Stromal cell of bone marrow (primary cell): ENCODE measurements at places on chromosomes 7 and 10.

- DNase-seq: no peak
Observed at GRCh38 chr10:128708182-128708581, 582.0 kb upstream of the MKI67 start.

DNA sequence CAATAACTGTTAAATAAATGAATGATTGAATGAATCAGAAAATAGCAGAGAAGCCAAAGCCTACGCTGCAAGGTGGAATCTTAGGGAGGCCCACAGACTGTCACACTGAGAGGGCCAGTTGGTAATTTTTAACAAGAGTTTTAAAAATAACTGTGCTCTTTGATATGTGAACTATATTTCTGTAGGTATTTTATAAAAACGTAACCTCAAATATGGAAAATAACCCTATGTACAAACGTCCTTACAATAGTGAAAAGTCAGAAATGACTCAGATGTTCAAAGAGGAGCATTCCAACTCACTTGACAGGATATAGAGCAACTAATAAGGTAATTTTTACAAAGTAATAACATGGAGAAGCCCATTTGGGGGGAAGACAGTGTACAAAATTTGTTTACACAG, 18.9 kb upstream of the TMEM273 start:
- no peak for DNase-seq

DNA sequence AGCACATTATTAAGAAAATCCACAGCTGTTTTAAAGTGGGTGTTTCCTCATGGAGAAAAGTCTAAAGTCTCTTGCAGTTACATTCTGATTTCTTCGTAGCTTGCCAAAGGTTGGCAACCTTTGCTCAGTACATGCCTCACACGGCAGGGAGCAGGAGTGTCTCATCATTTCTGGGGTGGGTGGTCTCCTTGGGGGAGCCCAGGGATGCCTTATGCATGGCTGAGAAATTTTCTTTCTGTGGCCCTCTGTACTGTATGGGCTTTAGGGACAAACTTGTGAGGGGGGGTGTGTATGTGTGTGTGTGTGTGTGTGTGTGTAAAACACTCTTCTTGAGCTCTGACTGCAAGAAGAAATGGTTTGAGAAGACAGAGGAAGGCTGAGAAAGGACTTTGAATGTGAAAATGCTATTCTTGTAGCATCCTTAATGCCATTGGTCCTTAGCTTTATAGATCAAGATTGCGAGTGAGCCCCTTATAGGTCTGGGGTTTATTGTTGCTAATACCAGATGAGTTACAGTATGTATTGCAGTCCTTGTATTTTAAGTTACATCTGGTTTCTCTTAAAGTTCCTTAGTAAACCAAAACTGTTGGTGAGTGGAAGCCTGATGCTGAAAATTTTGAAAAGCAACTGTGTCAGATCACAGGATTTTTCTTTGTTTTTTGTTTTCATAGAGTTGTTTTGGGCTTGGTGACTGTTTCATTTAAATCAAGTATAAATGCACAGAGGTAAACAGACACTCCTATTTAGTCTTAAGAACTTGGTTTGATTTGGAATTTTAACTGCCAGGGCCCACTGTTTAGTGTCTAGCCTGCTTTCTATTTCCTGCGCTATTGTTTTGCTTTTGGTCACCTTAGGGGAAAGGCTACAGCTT, 242.0 kb downstream of the BICC1 start:
- no peak for DNase-seq

- DNase-seq: no peak
Observed at GRCh38 chr7:158000160-158000559, 587.5 kb downstream of the PTPRN2 start.

DNA sequence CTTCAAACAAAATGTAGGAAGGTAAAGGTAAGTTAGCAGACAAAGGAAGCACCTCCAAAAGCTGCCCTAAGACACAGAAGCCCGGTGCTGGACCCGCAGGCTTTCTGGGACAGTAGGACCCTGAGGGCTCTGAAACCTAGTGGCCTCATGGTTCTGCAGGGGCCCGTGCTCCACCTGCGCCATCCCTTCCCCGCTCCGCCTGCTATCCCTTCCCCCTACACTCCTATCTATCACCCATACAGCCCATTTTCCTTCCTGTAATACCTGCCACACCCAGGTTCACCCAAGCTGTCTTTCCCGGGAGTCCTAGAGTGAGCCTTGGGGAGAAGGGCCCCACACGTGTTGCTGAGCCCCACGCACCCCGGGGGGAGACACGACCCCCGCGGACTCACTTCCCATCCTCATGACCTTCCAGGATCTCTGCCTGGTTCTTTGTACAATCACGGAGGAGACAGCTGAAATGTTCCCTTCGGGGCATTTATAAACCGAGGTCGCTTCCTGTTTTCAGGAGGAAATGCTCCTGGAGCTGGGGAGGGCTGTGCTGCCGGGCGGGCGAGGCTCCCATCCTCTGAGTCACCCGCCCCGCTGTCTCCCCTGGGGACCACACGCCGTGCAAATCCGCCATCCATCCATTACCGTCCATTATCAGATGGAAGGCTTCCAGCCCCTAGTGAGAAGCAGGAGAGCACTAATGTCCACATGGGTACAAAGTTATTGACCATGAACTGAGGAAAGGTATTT, 251.7 kb upstream of the PITRM1 start:
- DNase-seq: no peak

DNA sequence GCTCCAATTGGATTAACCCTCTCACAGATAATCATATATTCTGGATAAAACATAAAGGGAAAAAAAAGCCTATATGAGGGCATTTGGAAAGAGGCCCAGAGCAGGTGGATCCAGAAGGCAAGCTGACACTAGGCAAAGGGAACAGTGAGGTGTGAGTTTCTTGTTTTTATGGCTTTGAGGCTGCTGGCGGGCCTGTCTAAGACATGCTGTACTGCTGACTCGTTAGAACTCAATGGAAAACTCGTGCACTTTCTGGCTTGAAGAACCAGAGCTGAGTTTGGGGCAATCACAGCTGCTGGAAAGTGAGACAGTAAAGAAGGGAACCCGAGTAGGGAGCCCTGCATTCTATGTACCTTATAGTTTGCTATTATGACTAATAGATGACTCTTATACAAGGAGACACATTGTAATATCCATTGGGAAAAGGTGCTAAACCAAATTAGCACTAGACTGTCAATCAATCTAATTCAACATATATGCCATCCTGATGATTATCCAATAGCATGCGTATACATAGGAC, 637.1 kb downstream of the GATA3 start:
- DNase-seq: no peak

GRCh38 chr7:90858546-90858945, 262.4 kb downstream of the CDK14 start:
- DNase-seq: no peak

GRCh38 chr10:121405096-121405495, 193.1 kb downstream of the FGFR2 start:
- DNase-seq: no peak

GRCh38 chr10:122342293-122343134, 32.0 kb upstream of the PLEKHA1 start:
- DNase-seq: peak; percentile 43

DNA sequence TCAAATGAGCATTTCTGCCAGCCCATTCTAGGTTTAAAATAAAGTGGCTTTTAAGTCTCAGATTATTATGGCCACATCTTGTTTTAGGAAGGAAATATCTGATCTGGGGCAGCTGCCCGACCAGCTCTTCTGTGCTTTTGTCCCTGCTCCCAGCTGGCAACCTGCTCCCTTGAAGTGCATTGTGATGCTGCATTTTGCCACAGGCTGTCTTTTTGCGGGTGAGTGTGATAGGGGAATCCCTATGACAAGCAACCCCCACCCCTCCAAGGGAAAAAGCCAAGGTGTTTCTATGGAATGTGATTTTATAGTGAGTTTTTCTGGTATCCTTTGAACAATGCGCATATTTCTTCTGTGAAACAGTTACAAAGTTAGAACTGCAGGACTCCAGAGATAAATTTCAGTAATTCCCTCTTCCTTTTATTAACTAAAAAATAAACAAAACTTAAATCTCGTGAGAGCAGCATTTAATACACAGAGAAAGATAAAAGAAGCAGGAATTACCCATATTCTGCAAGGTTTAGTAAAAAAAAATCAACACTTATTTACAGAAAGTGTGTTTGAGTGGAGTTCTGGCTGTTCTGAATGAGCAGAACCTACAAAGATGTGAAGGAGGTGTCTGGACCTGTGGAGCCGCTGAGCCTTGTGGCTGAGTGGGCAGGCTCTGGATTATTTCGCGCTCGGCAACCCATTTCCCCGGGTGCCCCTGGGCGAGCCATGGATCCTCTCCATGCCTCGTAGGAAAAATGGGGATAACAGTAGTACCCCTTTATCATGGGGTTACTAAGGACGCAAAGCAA, 10.1 kb upstream of the HPS1 start:
- no peak for DNase-seq

DNA sequence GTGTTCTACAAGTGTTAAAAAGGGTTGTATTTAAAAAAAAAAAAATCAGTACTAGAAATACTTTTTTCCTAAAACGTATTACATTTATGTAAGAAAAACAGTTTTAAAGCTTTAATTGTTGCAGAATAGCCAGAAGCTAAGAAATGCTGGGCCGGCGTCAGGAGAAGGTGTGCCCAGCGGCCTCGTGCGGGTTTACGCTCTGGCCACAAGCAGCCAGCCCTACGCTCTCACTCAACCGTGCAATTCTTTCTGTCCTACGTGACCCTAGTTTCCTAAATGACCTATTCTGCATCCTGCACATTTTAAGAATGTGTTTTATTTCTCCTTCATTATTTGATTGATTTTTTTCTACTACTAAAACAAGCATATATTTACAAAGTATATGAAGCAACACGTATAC, 279.7 kb upstream of the KLF14 start:
- no peak for DNase-seq

DNA sequence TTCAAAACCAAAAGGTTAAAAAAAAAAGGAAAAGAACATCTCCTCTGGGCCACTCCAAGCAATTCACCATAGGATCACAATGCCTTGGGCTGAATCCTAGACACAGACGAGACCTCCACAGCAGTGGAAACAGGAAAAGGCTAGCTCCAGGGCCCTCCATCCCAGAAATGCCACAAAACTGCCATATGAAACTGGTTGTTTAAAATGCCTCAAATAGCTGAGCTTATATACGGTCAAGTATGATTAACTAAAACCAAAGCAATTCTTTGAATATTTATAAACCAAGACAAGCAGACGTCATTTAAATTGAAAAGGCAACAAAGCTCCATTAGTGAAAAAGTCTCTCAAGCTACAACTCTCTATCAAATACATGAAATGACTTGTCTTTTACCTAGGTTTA, 63.1 kb downstream of the DOCK4 start:
- DNase-seq: peak; percentile 22

DNA sequence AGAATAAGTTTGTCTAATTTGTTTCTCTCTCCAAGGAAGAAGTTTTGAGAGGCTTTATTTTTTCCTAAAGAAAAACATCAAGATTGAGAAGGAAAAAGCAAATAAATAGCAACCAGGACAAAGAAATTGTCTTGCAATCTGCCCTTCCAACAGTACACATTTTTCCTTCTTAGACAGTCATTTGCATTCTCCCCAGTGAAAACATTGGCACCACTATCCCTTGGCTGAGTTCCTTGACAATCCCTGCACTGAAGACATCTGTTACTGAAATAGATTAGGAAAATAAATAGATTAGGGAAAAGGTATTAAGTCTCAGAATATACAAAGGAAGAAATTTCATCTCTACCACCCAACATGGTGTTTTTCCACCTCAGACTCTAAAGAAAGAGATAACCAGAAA, 12.2 kb upstream of the TMEM243 start:
- DNase-seq: no peak

DNA sequence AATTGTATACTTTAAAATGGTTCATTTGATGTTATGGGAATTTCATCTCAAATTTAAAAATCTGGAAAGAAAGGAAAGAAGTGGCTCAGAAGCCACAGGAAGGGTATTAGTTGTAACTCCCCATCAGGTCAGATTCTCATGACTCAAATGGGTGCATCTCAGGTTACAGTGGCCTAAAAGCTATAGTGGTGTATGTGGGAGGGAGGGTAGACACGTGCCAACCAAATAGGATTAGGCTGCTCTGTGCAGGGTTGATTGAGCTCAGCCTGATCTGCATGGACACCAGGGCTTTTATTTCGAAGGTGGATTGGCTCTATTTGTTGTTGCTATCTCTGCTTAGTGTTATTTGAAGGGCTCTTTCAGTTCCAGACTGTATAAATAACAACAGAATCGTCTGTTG, 121.5 kb upstream of the PRR15 start:
- DNase-seq: peak; percentile 21

- DNase-seq: no peak
Observed at GRCh38 chr7:138120140-138120827, 44.0 kb downstream of the AKR1D1 start.

- no peak for DNase-seq
Observed at GRCh38 chr7:82760074-82760473, 316.5 kb upstream of the CACNA2D1 start.

GRCh38 chr10:21526188-21526859, 842 bp upstream of the SKIDA1 start:
- DNase-seq: no peak

- DNase-seq: no peak
Observed at GRCh38 chr7:75798770-75799169, 14.8 kb downstream of the CCL24 start.

GRCh38 chr10:92972886-92973285, 87.7 kb upstream of the CYP26C1 start:
- DNase-seq: no peak

GRCh38 chr10:70306181-70306705, 22.4 kb upstream of the NPFFR1 start:
- no peak for DNase-seq

DNA sequence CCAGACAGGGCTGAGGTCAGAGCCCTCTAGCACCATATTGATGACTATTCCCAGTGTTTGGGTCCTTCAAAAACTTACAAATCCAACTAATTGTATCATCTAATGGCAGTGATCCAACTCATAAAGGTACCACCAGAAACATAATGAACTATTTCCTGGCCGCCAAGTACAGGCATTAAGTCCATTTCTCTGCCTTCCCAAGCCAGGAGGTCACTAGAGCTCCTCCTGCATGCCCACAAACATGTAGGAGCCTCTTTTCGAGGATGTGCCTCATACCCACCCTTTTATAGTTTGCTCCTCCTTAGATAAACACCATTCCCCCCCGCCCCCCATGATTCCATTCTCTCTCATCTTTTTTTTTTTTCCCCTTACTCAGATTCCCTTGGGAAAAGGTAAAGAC, 91.3 kb downstream of the CHN2 start:
- DNase-seq: no peak

DNA sequence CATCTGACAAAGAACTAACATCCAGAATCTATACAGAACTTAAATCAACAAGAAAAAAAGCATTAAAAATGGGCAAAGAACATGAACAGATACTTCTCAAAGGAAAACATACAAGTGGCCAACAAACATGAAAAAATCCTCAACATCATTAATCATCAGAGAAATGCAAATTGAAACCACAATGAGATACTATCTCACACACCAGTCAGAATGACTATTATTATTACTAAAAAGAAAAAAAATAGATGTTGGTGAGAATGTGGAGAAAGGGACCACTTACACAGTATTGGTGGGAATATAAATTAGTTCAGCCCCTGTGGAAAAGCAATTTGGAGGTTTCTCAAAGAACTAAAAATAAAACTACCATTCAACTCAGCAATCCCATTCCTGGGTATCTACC, 89.1 kb upstream of the ADO start:
- no peak for DNase-seq
